ENCODE measurements at places on chromosomes 4 and X.
A peak's percentile ranks its signal among the peaks of the same experiment; 100 is the strongest.

DNA sequence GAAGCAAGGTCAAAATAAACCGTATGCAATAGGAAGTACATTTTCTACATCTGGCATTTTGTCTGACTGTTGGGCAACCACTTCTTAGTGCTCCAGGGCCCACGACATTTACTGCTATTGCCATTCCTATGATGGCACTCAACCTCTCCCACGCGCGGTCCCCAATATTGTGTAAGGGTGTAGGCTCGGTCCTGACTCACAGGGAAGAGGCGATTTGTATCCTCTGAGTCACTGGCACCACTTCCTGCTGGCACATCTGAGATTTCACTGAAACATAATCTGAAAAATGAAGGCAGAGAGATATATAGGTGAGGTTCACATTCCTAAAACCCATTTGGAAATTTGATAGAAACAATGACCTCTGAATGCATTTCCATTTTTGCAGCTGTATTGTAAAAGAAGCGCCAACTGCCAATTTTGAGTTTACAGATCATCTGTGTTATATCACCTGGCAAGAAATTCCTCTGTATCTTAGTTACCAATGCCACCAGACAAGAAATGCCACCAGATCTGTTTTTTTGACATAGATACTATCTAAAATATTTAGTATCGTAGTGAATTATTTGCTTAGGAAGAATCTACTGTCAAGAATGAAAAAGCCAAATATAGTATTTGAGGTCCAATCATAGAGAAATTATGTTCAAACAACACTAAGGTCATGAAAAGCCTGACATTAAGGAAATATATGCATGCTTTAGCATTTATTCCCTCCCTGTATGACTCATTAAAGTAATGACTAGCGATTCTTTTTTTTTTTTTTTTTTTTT, 9.8 kb downstream of the EREG start:
- peak; percentile 3 for DNase-seq

- DNase-seq: peak; percentile 3
These were observed at the start of gene FRAS1 for GRCh38 chr4:78057135-78057599. Gene FRAS1, plus strand, starts transcription at chr4:78057323. Its CDS starts 687 bp downstream, at chr4:78058010.

GRCh38 chr4:122246551-122246950, 94.4 kb downstream of the BLTP1 start:
- no peak for DNase-seq

- peak; percentile 22 for DNase-seq
These were observed 35.3 kb upstream of the CHRNA9 start for GRCh38 chr4:40299811-40300292.

- DNase-seq: no peak
These were observed 254.6 kb downstream of the CBLL2 start for GRCh38 chrX:22527302-22527701.

DNA sequence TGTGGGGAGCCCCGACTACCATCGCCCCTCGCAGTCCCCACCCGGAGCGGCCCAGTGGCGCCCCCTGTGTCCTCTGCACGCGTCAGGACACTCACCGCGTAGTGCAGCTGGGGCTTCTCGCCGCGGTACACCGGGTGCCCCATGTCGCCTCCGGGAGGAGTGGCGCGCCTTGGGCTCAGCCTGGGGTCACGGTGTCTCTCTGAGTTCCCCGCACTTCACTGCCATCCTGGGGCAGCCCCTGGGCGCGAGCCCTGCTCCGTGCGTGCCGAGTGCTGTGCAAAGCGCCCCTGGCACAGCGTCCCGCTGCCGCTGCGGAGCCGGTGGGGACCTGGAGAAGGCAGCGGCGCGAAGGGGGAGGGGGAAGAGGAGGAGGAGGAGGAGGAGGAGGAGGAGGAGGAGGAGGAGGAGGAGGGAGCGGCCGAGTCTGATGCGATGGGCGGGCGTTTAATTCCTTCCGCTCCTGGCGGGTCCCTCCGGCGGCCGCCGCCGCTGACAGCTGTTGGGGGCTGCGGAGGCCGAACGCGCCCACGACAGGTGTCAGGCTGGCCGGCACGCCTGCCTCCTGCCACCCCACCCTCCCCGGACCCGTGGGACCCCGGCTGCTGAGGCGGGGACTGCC, 134.3 kb downstream of the AMELX start:
- DNase-seq: no peak

DNA sequence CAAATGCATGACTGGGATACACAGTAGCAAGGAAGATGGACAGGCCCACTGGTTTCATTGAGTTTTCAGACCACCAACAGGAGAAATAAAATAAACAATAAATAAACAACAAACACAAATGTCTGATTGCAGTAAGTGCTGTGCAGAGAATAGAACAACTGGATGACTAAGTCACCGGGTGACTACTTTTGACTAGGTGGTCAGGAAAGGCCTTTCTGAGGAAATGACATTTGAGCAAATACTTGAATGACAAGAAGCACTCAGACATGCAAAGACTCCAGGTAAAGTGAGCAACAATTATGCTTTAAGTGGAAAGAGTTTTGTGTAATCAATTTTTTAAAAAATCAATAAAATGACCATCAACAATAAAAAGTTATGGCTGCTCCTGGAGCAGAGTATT, 137.7 kb downstream of the BTC start:
- no peak for DNase-seq

- DNase-seq: no peak
These were observed 571.0 kb upstream of the KLHL4 start for GRCh38 chrX:86946569-86946968.

- DNase-seq: no peak
These were observed 46.9 kb downstream of the SORCS2 start for GRCh38 chr4:7239101-7239820.

DNA sequence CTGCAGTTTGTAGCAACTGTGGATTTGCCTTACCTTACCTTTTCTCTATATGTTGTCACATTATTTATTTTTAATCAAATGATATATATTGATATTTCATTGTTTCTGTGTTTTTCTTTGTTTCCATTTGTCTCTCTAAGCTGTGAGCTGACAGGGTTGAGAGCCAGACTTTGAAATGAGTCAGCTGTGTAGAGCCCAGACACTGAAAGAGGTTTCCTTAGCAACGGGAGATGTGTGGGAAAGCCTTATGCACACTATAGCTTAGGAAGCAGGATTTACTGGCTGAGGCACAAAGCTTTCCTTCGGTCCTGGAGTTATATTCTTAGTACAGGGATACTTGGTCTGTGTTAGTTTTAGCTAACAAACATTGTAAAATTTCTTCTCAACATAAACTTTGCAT, 192.2 kb downstream of the FGF13 start:
- no peak for DNase-seq

- DNase-seq: no peak
These were observed 3.9 kb downstream of the HTRA3 start for GRCh38 chr4:8273450-8273849.

DNA sequence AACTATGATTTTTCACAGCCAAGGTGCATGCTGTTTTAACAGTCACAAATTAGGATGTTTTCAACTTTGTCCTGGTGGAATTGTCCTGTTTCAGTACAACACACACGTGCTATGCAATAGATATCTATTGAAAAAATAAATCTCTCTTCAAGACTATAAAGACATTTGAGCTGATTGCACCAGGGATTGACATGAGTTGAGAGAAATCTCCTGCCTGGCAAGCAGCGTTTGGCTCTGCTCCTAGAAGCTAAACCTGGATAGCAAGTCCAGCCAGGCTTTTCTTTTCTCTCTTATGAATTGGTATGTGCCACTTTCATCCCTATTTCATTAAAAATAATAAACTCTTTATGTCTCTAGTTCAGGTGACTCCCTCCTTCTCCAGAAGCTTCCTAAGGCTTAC, 16.6 kb upstream of the NPNT start:
- DNase-seq: no peak

GRCh38 chr4:166039822-166040221, 166.8 kb downstream of the TLL1 start:
- no peak for DNase-seq

DNA sequence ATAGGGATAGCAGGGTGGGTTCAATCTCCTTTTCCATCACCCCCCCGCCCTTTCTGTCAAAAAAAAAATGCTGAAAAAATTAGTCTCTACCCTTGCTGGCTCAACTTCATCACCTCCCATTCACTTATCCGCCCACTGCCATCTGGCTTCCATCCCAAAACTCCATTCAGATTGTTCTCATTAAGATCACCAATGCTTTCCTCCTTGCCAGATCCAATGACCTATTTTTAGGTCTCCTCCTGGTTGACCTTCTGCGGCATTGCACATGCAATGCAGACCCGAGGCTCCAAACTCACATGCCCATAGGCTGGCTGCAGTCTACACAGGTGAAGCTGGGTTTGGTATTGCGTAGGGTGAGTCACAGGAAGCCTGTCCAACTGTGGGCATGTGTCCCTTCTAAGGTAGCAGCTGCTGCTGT, 21.1 kb upstream of the STIM2 start:
- no peak for DNase-seq

DNA sequence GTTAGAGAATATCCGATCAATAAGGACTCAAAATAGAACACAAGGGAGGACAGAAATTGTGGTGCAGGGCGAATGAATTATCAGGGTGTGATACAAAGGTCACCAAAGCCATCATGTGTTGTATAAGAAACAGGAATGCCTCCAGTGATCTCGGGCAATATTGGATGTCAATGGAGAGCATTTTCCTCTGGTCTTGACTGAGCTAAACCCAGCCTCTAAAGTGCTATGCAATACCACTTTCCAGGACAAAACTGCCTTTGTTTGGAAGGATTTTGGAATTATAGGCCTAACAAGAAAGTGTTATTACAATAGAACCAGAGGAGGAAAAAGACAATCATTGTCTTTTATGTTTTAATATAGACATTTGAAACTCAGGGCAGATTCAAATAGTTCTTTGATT, 281.7 kb downstream of the CHM start:
- no peak for DNase-seq

DNA sequence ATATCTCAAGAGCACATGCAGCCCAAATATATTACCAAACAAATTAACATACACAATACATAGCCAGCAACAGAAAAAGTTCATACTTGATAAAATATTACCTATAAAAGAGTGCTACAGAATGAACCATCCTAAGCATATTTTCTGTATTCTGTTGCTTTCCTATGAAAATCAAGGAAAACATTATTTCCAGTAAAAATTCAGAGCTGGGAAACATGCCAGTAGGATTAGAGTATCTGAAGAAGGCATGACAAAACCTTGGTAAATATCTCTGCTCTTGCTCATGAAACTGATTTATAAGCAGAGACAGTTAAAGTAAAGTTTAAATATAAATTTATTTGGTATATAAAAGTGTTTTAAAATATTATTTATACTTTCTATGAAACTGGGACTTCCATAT, 599.7 kb downstream of the ARAP2 start:
- no peak for DNase-seq

DNA sequence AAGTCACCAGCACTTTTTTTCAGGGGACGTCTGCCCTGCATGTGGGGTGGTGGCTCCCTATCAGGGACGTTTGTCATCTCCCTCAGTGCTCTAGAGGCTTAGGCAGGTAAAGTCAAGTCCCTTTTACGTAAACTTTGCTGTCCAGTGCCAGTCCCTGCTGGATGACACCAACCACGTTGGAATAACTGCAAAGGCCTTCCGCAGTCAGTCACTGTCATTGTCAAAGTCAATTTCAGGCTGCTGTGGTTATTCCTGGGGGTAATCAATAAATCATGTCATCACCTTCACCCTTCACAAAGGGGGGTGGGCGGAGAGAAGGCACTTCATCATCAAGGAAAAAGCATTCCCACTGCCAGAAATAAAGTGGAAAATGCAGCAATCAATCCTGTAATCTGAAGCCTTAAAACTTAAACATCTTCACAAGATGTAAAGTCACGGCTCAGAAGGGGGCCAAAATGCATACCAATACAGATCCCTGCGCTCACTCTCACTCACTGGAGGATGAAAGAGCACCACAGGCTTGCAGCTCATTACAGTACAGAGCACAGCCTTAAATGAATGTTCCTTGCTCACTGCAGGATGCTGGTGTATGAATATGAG, 56.2 kb downstream of the CLDN22 start:
- no peak for DNase-seq

DNA sequence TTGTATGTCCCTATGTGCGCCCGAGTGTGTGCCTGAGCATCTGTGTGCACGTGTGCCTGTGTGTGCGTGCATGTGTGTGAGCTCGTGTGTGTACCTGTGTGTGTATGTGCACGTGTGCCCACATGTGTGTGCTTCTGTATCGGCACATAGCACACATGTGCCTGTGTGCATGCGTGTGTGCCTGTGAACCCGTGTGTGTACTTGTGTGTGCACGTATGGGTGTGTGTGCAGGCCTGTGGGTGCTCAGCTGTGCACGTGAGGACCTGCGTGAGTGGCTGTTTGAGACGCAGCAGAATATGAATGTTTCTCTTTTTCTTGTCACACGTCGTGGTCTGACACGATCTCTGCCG, 4.3 kb downstream of the AKAP17A start:
- no peak for DNase-seq

- DNase-seq: no peak
These were observed 100.2 kb upstream of the C1QTNF7 start for GRCh38 chr4:15327311-15328298.

DNA sequence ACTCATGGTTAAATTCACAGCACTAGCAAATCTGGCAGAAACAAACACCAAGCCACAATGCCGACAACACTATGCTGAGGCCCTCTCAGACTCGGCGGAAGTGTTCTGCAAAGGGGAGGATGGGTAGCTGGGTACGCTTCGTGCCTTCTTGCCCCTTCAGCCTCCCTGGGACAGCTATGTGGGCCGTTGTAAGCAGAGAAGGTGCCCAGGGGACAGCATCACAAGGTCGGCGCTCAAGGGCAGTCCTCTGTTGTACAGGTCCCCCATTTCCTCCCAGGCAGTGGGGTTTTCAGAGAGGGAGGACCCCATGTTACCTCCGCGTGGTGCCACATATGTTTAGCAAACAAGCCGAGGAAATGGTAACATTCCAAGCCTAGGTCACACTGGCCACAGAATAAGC, 173.6 kb downstream of the AFAP1 start:
- DNase-seq: no peak

GRCh38 chr4:14236359-14236758, 608.8 kb upstream of the BOD1L1 start:
- no peak for DNase-seq

DNA sequence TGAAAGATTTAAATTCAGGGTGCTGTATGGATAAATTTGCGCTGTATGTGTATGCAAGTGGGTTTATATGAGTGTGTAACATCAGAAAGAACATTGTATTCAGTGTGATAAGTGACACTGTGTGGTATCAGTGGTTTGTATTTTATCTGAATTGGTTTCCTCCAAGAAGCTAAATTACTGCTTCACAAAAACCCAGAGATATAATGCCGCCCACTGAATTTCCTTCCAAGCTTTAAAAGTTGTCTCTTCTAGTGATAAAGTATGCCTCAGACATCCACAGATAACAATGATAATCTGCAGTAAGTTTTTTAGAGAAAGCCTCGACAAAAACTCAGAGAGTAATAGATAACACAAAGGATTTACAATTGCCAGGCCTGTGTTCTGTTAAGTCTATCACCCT, 710.6 kb upstream of the HS3ST1 start:
- no peak for DNase-seq
